ENCODE measurements at places on chromosomes 13 and 19.

GRCh38 chr13:102183509-102184182 lies 218.2 kb downstream of the FGF14 start:
- DNase-seq: no peak

DNA sequence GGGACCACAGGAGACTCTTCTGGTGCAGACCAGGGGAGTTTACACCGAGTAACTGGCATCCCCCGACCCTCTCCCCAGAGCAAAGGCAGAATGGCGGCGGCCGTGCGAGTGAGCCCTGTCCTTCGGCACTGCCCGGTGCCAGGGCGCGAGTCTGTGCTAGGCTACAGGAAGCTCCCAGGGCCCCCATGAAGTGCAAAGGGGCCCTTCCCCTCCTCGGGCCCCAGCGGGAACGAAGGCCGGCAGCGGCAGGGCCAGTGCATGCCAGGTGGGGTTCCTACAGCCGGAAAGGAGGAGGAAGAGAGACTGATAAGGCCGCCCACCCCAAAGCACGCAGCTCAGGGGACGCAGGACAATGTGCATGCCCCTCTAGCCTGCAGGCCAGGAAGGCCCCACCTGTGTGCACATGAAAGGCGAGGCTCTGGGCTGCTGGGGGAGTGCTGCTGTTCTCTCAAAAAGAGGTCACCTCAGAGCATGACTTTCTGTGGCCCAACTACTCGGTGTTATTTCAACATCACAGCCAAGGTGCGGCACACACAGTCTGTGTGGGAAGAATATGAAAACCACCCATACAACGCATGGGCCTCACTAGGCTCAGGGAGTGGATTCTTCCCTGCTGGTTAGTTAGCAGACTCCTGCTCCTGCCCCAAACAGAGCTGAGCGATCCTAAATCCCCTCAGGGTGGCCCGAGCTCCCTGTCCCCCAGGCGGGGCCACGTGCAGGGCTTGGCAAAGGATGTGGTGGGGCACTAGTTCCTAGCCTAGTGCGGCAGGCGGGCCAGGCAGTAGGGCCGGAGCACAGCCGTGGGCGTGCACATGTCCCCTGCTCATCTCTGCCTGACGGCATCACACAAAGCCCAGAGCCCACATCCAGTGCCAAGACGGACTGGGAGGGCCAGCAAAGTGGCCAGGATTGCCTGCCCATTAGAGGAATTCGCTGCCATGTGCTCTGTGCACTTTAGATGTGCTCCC lies 28.4 kb upstream of the TIMM44 start:
- no peak for DNase-seq

- DNase-seq: no peak
Observed at GRCh38 chr13:27465611-27466010, 15.2 kb upstream of the MTIF3 start.

DNA sequence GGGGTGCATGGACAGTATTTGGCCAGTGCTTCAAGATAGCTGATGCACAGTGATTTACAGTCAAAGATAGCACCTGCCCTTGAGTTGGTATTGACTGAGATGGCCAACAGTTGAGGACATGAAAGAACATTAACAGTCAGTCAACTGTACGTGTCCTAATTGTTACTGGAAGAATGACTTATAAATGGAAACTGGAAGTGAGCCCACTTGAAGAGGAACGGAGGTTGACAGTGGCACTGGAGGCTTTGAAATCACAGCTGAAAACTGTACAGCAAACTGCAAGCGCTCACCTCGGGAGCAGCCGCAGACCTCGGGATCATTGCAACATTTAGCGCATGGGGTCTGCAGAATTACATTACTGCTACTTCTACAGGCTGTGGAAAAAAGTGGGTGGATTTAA lies 77.1 kb downstream of the GGACT start:
- no peak for DNase-seq

DNA sequence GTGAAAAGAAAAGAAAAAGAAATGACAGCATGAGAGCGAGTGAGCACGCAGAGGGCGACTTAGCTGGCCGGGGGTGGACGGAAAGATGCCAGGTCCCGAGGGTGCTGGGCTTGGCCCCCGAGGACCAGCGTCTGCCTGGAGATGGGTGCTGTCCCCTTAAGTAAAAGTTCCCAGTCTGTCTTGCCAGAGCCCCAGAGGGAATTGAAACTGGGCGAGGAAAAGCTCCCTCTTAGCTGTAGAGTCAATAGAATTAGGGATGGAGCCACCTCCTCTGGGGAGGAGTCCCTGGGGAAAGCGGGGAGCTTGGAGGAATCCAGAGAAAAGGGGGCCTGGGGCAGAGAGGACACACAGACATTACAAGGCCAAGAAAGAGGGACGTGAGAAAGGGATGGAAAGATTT lies 13.3 kb downstream of the BCAM start:
- DNase-seq: no peak

GRCh38 chr13:45500492-45501174 lies 35.9 kb downstream of the COG3 start:
- no peak for DNase-seq

GRCh38 chr19:42360787-42361544 lies 29.1 kb downstream of the CNFN start:
- no peak for DNase-seq

- DNase-seq: no peak
Observed at GRCh38 chr19:38383743-38384142, 4.1 kb downstream of the GGN start.

DNA sequence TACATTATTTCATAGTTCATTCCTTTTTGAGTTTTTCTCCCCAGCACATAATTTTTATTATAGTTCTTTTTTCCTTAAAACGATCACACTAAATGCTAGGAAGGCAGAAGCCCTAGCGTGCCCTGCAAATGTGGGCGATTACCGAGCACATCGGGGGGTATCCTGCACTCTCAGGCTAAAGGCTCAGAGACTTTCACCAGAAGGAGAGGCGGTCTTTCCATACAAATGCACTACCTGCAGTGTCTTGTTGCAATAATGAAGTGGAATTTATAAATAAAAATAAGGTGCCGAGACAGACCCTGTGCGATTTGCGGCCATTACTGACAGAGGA lies 29.3 kb upstream of the SPACA7 start:
- DNase-seq: no peak

DNA sequence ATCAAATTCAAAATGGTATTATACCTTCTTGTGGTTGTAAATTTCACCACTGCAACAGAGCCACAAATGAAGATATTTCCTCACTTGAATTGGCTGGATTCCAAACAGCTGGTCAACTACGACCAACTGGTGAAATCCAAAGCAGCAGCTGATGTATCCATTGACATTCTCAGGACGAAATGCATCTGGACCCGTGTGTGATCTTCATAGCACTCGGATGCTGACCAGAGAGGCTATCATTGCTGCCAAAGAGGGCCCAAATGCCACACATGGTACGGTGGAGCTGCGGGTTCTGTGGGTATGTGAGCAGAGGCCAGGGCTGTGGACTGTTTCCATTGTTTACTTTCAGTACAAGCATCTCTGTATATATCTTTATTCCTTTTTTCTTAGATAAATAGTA lies 25.6 kb upstream of the PCCA start:
- no peak for DNase-seq

GRCh38 chr19:10138879-10139795 lies 19.4 kb upstream of the EIF3G start:
- no peak for DNase-seq

DNA sequence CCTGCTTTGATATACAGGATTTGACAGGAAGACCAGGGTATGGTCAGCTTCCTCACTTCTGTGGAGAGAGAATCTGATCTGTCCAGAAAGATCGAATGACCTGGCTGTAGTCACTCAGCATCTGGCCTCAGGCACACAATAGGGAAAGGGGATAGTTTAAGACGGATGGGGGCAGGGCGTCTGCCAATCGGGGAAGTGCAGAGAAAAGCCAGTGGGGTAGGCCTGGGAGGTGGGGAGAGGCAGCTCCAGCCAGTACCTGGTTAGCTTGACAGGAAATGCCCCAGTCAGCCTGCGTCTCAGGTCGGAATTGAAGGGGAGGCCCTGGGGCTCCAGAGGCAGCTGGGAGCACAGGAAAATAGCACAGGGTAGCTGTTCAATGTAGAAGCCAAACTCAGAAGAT lies 12.4 kb downstream of the ZNF444 start:
- DNase-seq: no peak

GRCh38 chr13:45341799-45342500 lies 967 bp upstream of the TPT1 start:
- DNase-seq: no peak

GRCh38 chr19:54062643-54063042 lies 1.1 kb downstream of the VSTM1 start:
- no peak for DNase-seq

GRCh38 chr13:72567566-72567965 lies 159.9 kb downstream of the MZT1 start:
- DNase-seq: no peak
